CD8-positive, alpha-beta memory T cell (primary cell): ENCODE measurements at places on chromosomes 11 and 22. TPM values are rescaled to one million over a fixed set of nuclear protein-coding genes. Genes with fewer than 3 reads are reported as not detected.

SLC22A24 gene
- not detected for total RNA-seq

KRTAP5-9 gene
- total RNA-seq: not detected

FGF19 gene
- not detected for total RNA-seq

PRSS23 gene
- 4.9 TPM for total RNA-seq

RIC3 gene
- total RNA-seq: 9.4 TPM

THY1 gene
- total RNA-seq: 0.74 TPM

APOA1 gene
- total RNA-seq: 0.48 TPM

CSF2RB gene
- 0.13 TPM for total RNA-seq

ARHGEF17 gene
- not detected for total RNA-seq

TAF10 gene
- total RNA-seq: 173 TPM

RFPL2 gene
- total RNA-seq: not detected
